ENCODE measurements at places on chromosomes 11 and 22.

- DNase-seq, result no peak
Observed at GRCh38 chr11:44509296-44509695, 56.2 kb upstream of the CD82 start.

- DNase-seq, result no peak
Observed at GRCh38 chr22:29166180-29166579, 39.5 kb upstream of the EMID1 start.

DNA sequence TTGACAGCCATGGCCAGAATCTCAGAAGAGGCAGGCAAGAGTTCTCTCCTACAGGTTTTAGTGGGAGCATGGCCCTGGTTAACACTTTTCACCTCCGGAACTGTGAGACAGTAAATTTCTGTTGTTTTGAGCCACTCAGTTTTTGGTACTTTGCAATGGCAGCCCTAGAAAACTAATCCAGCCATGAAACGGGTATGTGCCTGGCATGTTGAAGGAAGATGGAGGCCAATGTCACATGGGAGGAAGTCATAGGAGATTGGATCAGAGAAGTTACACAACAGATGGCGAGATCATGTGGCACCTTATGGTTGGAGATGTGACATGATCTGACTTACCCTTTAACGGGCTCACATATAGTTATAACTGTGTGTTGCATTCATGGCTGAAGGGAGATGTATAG is 63.2 kb upstream of the EED start:
- no peak for DNase-seq

DNA sequence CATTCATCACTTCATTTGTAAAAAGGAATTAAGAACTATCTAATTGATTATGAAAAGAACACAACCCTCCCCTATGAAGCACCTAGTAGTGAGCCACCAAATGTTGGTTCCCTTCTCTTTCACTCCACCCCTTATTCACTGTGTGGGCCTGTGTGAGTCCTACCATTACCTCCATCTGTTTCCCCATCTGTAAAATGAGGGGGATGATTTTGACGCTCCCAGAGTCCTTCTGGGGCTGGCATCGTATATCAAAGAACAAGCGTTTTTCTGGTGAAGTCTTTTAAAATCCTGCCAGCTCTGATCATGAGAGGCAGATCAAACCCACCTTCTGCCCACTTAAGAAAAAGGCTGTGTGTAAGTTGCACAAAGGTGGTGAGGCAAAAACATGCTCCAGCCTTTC is 96.6 kb upstream of the SEZ6L start:
- DNase-seq, result no peak

DNA sequence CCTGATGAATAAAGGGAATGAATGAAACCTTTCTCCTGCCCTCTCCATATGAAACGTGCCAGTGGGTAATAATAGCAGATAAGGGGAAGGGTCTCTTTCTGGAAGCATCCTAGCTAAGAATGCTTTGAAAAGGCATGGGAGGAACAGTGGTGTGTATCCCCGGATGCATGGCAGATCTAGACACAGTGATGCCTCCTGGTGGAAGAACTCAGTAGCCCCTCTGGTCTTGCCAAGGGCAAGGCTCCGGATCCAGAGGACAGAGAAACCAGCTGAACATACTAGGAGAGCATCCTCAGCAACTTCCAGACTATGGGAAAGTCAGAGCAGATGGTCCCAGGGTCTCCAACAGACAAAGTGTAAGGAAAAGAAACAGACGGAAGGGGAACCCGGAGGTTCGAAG is 6.4 kb downstream of the BAIAP2L2 start:
- no peak for DNase-seq

DNA sequence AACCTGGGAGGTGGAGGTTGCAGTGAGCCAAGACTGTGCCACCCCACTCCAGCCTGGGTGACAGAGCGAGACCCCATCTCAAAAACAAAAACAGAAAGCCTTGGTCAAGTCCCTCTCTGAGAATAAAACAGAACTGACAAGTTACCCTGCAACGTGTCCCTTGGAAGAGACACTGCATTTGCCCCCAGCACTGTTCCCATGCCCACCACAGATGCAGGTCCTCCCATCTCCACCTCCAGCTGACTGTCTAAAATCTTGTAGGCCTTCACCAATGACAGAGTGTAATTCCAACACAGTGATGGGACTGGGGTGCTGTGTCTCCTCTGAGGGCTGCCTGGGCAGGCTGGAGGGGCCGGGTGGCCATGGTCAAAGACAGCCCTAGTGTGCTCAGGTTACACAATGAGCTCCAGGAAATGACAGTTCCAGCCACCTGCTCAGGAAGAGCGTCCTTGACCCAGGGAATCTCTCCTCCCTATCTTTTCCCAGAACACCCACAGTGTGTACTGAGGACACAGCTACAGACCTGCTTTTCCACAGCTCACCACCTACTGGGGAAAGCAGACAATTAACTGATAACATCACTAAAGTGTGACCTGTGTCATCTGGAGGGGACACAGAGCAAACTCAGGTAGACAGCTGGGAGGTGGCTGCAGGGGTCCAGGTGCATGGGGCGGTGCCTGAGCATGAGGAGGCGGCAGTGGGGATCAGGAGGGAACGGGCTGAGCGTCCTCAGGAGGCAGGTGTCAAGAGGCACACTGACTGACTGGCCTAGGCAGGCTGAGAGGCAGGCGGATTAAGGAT is 56.4 kb downstream of the ARFGAP3 start:
- no peak for DNase-seq

GRCh38 chr11:122902951-122903350 is 20.4 kb downstream of the JHY start:
- no peak for DNase-seq

GRCh38 chr11:92556431-92556830 is 331.8 kb downstream of the FAT3 start:
- DNase-seq, result peak; percentile 38

DNA sequence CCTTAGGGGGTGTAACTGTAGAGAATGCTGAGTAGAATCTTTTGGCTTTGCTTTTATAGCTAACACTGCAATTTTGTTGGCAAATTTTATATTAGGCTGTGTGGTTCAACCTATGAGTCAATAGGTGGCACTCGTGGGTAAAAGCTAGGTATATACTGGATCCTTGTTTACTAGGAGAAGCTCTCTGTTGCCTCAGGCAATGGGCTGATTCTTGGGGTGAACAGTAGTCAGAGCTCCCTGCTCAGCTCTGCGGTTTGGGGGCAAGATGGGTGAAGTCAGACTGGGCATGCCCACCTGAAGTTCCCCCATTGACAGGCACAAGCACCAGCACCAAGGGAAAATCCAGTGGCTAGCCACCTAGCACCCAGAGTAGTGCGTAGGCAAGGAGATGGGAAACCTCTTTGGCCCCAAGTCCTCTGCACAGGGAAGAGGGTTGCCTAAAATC is 238.7 kb downstream of the FAM181B start:
- no peak for DNase-seq

DNA sequence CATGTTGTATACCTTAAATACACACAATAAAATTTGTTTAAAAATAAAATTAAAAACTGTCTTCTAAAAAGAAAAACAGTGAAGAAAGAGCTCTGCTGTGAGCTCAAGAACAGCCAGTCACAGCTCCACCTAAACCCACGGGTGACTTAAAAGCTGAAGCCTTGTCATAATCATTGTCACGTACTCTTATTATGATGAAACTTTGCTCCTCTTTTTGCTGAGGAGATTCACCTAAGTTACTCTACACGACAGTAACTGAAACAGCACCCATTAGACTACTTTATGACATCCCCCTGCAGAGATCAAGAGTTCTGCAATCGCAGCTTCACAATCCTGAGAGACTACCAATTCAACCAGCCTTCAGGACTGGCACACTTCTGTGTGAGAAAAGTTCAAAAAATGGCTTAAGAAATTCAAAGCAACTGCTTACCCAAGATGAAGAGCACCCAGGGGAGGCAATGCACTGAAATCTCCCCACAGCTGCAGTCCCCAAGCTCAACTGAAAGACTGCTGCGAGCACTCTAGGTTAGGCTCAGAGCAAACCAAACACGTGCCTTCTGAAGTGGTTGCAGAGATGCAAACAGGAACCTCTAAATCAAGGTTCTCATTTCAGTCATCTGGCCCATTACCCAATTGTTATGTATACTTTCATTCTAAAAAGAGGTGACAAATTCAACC is at the start of gene JAML:
JAML (minus strand) TSS at position 501 of the 678 bp plus-strand sequence. CDS start 10,145 bp downstream, outside the sequence.
- DNase-seq, result no peak

DNA sequence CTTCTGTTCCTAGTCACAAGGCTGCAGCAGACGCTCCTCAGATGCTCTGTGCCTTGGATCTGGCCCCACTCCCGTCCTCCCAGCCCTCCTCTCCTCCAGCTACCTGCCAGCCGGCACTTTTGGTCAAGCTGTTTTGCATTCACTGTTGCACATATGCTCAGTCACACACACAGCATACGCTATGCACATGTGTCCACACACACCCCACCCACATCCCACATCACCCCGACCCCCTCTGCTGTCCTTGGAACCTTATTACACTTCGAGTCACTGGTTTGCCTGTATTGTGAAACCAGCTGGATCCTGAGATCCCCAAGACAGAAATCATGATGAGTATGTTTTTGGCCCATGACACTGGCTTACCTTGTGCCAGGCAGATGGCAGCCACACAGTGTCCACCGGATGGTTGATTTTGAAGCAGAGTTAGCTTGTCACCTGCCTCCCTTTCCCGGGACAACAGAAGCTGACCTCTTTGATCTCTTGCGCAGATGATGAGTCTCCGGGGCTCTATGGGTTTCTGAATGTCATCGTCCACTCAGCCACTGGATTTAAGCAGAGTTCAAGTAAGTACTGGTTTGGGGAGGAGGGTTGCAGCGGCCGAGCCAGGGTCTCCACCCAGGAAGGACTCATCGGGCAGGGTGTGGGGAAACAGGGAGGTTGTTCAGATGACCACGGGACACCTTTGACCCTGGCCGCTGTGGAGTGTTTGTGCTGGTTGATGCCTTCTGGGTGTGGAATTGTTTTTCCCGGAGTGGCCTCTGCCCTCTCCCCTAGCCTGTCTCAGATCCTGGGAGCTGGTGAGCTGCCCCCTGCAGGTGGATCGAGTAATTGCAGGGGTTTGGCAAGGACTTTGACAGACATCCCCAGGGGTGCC is 109.8 kb downstream of the BCR start:
- peak; percentile 32 for DNase-seq

GRCh38 chr11:111372538-111372937 is 6.5 kb downstream of the POU2AF1 start:
- DNase-seq, result no peak

DNA sequence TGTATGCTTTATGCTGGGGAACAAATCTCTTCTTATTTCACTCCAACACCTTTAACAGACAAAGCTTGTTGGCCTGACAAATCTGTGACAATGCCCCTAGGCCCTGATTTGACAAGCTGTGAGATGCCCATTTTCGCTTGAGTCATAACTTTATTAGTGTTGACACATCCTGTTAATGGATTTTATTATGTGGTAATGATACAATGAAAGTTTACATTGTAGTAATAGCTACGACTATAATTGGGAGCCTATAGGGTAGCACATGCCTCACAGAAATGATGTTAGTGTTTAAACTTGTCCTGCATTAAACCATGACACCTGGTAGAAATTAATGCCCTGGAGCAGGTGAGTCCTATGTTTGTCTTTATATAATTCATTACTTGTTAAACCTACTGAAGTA is 3.3 kb upstream of the MMP10 start:
- no peak for DNase-seq

DNA sequence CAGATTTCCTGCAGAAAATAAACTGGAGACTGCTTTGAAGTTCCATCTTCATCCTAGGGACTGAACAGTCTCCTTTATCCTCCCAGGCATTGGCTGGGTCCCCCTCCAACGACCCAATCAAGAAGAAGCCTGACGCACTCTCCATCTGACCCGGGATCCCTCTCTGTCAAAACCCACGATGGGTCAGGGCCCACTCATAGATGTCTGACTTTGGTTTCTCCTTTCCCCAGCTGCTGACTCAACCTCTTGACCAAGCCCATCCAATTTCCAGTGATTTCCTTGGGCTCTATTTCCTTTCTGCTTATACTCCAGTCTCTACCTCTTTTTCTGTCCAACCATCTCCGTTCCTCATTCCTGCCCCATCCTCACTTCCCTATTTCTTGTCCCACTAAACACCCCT is 189.7 kb downstream of the MIAT start:
- no peak for DNase-seq

GRCh38 chr11:131246156-131246555 is 124.3 kb upstream of the NTM start:
- DNase-seq, result no peak

DNA sequence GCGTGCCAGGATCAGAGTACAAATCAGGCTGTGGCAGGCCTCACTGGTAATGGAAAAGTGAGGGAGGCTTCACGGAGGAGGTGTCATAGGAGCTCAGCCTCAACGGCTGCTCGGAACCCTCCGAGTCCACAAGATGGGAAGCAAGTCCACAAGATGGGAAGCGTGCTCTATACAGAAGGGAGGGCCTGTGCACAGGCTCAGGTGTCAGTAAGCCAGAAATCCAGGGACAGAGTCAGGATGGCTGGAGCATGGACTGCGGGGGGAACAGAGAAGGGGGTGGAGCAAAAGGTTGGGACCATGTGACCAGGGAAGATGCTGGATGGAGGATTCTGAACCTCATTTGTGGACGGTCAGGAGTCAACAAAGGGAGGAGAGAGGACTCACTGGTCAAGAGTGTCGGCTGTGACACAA is 3.4 kb upstream of the DPP3 start:
- DNase-seq, result no peak

DNA sequence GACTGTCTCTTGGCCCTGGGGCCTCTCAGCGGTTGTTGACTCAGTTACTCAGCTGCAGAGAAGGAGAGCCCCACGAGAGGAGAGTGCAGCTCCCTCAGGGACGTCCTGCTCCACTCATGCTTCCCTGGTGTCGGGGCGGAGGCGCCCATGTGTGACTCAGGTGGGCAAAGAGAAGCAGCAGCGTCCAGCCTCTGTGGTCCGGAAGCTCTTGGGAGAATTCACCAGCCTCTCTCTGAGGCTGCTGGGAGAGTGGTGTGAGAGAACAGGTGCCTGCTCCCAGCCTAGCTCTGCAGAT is 25.7 kb downstream of the GLB1L2 start:
- no peak for DNase-seq

GRCh38 chr11:35235936-35236666 is 97.1 kb downstream of the CD44 start:
- peak; percentile 79 for DNase-seq

DNA sequence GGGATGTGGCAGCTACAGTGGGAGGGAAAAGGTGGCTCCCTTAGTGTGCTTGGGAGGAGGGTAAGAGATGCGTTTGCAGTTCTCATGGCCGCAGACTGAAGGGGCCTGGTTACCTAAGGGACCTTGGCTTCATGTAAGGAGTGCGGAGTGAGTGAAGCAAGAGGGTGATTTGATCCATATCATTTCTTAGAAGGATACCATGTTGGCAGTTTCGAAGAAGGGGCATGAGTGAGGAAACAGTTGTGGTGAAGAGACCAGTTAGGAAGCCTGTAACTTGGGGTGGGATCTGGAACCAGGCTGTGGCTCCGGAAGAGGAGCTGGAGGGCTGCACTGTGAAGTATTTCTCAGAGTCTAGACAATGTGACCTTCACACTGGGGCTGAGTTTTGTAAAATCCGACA is 45.0 kb downstream of the ST3GAL4 start:
- no peak for DNase-seq

- DNase-seq, result peak; percentile 23
Observed at GRCh38 chr11:127925475-127925874, 661.9 kb downstream of the ETS1 start.

GRCh38 chr11:41047229-41047628 is 412.2 kb downstream of the LRRC4C start:
- no peak for DNase-seq

- DNase-seq, result no peak
Observed at GRCh38 chr11:34351687-34352469, 5.9 kb downstream of the ABTB2 start.
